ENCODE measurements at places on chromosomes 5 and 9.

DNA sequence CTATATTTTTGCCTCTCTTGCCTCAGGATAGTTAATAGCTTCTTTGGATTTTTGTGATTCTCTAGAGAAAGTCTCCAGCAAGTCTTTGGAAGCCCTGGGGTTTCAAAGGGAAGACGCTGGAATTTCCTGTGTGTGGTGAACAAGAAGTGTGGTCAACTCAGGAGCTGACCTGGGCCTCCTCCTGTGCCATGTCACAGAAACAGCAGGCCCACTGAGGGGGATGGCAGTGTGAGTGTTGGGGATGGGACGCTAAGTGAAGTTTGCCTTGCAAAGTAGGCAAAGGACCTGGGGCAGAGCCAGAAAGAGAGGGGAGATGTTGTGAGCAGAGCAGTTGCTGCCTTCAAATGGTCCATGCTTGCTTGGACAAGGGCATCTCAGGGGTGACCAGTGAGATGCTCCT, 226.3 kb downstream of the DMRT2 start:
- no peak for DNase-seq

GRCh38 chr5:149414405-149415065, 35.4 kb upstream of the IL17B start:
- DNase-seq = no peak

DNA sequence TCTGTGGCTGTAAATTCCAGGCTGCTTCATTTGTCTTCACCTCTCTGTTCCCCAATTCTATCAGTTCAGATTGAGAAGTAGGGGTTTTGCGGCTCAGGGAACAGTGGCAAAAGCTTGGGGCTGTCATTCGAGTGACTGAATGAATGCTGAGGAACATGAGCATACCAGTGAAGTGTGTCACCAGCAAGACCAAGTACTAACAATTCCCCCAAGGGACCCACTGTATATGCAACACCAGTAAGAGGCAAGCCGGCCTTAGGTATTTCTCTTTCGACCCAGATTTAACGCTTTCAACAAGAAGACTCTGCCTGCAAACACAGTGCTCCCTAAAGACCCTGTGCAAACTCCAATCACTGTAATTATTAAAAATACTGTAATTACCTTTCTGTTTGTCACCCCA, 25.8 kb downstream of the KLHL3 start:
- DNase-seq = no peak

GRCh38 chr5:109053995-109054417, 306.3 kb downstream of the FER start:
- peak; percentile 64 for DNase-seq

DNA sequence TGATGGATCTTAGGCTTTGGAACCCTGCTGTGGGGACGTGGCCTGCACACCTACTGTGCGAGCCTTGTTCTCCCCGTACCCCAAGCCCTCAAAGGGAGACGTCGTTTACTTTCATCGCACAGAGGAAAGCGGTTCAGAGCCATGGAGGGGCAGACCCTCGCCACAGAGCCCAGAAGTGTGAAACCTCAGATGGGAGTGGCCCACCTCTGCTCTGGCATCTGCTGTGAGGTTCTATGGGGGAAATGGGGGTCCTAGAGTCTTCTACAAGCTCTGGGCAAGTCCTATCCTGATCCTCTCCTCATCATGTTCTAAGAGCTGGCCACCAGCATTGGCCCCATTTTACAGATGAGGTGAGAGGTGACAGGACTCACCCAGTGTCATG, 3.7 kb upstream of the RNF44 start:
- DNase-seq = no peak

DNA sequence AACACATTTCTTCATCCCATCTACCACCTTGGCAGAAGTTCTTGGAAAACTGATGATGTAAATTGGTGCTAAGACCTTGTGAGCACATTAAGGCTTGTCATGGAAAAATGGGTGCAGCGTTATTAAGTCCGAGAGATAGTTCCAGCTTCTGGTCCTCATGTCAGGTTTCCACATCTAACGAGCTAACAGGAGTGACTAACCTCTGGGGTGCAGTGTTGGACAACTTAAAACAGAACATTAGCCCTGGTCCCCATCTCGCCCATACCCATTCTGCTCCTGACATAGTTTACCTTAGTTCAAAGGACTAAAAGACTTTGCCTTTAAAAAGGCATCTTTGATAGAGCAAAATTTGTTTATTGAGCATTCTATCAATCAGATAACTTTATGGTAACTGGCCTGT, 128.0 kb downstream of the SLC1A3 start:
- DNase-seq = peak; percentile 26

- DNase-seq = peak; percentile 87
Observed at GRCh38 chr5:107402434-107403227, 268.1 kb downstream of the EFNA5 start.

- DNase-seq = no peak
Observed at GRCh38 chr5:38716516-38716915, 129.3 kb upstream of the OSMR start.

DNA sequence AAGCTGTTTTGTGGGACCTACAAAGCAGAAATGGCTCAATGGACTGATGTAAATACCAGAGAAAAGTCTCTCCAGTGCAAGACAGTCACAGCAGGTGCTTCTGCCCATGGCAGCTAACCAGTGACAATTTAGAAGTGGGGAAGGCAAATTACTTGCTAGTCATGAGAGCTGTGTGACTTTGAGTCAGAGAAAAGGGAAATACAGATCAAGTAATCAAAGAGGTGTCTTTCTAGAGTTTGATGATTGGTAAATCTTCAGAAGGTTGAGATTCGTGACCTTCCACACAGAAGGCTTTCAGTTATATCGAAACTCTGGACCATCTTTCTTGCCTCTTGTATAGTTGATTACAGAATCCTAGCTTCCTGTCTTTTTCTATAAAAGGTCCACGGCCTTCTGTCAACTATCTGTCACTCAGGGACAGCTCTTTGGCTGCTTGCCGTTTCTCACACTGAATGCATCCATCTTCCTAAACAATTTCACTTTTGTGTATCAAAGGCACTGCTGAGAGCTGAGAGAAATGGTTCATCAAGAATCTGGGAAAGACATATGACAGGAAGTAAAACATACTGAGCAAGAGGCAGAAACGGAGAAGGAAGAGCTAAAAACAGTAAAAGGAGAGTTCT, 993.9 kb upstream of the ACO1 start:
- DNase-seq = peak; percentile 77

- DNase-seq = no peak
Observed at GRCh38 chr5:98768960-98769209, 4.6 kb upstream of the RGMB start.

- no peak for DNase-seq
Observed at GRCh38 chr5:81006947-81007636, 46.9 kb downstream of the RASGRF2 start.

- no peak for DNase-seq
Observed at GRCh38 chr5:67317603-67318002, 121.0 kb upstream of the CD180 start.

GRCh38 chr5:154575546-154576428, 97.8 kb upstream of the HAND1 start:
- DNase-seq = no peak

DNA sequence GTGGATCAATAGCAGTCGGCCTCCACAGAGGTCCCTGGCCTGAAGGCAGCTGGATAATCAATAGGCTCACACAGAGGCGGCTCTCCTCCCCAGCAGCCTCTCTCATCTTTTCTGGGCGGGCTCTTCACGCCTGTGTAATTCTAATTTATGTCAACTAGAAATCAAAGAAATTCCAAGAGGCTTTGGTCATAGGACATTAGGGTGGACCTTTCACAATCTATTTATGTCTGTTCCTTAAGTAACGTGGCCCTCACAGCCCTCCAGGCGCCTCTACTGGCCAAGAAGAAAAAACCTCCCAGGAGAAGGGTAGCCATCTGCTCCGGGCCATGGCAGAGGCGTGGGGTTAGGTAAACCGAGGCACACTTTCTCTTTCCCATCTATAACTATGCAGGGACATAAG, 205.1 kb upstream of the EFNA5 start:
- DNase-seq = no peak

- DNase-seq = no peak
Observed at GRCh38 chr5:179263391-179264052, 81.7 kb downstream of the ADAMTS2 start.

- no peak for DNase-seq
Observed at GRCh38 chr9:69970001-69970533, 73.6 kb upstream of the MAMDC2 start.

GRCh38 chr5:76050134-76050533, 33.0 kb upstream of the SV2C start:
- DNase-seq = no peak

Data from brain (organoid and tissue), 16 donors.